HFFc6 (cell line): ENCODE measurements at places on chromosomes 4 and X. TPM values are rescaled to one million over a fixed set of nuclear protein-coding genes. Genes with fewer than 3 reads are reported as not detected.
A peak's percentile ranks its signal among the peaks of the same experiment; 100 is the strongest.

The CA5B gene
- total RNA-seq: 6.5 and 6.8 TPM in 2 replicates

The PLAC8 gene
- 2.3 to 6.0 TPM (median 6.0 TPM) in 3 replicates for total RNA-seq

- peak within 1 kb of the TSS; percentile 94 for H3K27ac ChIP-seq
- H3K4me3 ChIP-seq: peak within 1 kb of the TSS; percentile 93
- H3K27me3 ChIP-seq: peaks cover 2% of the 10 kb centered on the region
- H3K4me1 ChIP-seq: peaks cover 63% of the 10 kb centered on the region
Observed at GRCh38 chrX:155070975-155071693, at the start of the genes BRCC3, CMC4 and MTCP1. TSS of gene BRCC3 (plus strand) at chrX:155071508. CDS start at chrX:155071528, 20 bp downstream. TSS of gene CMC4 (minus strand) at chrX:155071136. CDS start at chrX:155064023, 7,113 bp downstream. TSS of gene MTCP1 (minus strand) at chrX:155071136. CDS start at chrX:155066010, 5,126 bp downstream.

DNA sequence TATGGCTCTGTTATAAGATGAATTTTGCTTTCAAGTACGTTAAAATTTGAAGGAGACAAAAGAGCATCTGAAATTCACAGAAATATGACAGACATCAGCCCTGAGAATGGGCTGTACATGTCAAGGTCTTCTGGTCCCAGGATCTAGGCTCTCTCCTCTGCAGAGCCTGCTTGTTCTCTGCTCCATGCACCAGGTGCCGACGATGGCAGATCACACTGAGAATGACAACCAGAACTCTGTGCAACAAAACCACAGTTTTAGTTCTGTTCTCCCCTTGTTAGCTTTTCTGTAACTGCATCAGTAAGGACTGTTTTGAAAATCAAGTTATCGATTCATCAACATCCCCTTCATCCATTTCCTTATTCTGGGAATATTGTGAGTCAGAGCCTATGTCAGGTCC lies 30.9 kb upstream of the LGI2 start:
- no peaks in the 10 kb centered on the region for H3K36me3 ChIP-seq
- peaks cover 9% of the 10 kb centered on the region; the same call in 1 of the 2 replicates for H3K4me1 ChIP-seq
- peaks cover 24% of the 10 kb centered on the region for H3K27me3 ChIP-seq
- no peak overlapping the region for H3K4me3 ChIP-seq
- no peak overlapping the region for H3K27ac ChIP-seq

DNA sequence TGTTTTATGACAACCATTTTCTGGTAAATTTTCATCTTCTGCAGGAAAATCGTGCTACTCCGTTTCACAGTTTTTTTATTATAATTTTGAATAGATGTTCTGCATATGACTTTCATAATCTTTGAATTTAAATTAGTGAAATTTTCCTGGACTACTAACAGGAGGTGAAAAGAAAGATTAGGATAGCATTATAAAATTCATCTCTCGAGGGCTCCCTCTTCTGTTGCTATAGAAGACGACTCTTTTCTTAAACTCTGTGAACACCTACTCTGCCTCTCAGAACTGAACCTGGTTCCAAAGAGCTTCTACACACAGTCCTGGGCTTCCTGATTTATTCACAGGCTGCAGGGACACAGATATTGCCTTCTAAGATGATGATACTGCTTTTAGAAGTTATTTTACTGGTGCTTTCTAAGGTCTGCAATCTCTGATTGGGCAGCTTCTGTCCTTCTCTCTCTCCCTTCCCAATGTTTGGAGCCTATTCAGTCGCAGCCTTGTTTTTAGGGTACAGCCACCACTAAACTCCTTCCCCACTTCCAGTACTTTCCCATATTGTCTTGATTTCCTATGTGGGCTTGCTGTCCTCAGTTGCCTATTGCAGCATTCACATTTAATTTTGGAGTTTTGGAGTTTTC lies 10.1 kb upstream of the SAP30 start:
- peaks cover 4% of the 10 kb centered on the region; the same call in 1 of the 2 replicates for H3K36me3 ChIP-seq
- H3K4me3 ChIP-seq: no peak overlapping the region; the same call in 1 of the 2 replicates
- peak; percentile 10 for DNase-seq
- no peaks in the 10 kb centered on the region for H3K4me1 ChIP-seq
- no peak overlapping the region for H3K27ac ChIP-seq

DNA sequence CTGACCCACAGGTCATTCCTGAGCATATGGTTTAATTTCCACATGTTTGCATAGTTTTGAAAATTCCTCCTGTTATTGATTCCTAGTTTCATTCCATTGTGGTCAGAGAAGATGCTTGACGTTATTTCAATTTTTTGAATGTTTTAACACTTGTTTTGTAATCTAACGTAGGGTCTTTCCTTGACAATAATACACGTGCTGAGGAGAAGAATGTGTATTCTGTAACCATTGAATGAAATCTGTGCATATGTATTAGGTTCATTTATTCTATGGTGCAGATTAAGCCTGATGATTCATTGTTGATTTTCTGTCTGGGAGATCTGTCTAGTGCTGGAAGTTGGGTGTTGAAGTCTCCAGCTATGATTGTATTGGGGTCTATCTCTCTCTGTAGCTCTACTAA lies 486.4 kb upstream of the RPS6KA3 start:
- no peaks in the 10 kb centered on the region for H3K27me3 ChIP-seq
- H3K4me1 ChIP-seq: no peaks in the 10 kb centered on the region
- DNase-seq: no peak
- H3K36me3 ChIP-seq: no peaks in the 10 kb centered on the region
- no peak overlapping the region for H3K27ac ChIP-seq
